Left hindlimb (tissue), 1 donor: ENCODE measurements at places on chromosomes 7 and 10.

- DNase-seq = no peak
Measured at GRCh38 chr10:20276127-20276979, 460.1 kb downstream of the PLXDC2 start.

DNA sequence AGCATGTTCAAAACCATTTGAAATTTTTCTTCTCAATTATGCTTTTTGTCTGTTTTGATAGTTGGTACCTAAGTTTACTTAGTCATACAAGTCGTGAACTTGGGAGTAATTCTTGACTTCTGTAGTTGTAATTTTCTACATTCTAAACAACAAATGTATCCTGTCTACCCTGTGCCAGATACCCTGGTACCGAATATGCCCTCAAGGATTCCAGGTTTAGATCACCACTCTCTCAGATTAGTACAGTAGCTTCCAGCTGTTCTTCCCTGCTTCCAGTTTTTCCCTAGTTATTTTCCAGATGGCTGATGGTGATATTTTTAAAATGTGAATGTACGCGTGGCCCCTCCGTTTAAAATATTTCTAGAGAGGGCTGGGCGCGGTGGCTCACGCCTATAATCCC, 6.5 kb downstream of the STAM start:
- no peak for DNase-seq

- DNase-seq = no peak
Measured at GRCh38 chr7:125823538-125823937, 893.9 kb upstream of the POT1 start.

DNA sequence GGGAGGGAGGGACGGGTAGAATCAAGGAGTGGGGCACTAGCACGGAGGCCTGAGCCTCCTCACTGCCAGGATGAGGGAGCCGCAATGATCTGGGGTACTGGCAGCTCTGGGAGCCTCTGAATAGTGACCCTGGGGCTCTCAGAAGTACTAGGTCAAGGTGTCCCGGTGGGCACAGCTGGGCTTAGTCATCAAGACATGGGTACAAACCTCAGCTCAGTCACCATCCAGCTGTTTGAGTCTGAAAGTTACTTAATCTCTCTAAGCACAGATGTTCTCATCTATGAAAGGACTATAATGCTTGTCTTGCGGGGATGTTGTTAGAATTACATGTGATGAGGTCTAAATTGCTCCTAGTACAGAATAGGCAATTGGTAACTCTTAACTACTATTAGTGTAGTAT, 276.8 kb downstream of the KCNMA1 start:
- DNase-seq = no peak

- no peak for DNase-seq
Measured at GRCh38 chr10:44821290-44821689, 89.8 kb upstream of the TMEM72 start.
